Body of pancreas (tissue), 4 donors: ENCODE measurements at places on chromosomes 6 and 20.

DNA sequence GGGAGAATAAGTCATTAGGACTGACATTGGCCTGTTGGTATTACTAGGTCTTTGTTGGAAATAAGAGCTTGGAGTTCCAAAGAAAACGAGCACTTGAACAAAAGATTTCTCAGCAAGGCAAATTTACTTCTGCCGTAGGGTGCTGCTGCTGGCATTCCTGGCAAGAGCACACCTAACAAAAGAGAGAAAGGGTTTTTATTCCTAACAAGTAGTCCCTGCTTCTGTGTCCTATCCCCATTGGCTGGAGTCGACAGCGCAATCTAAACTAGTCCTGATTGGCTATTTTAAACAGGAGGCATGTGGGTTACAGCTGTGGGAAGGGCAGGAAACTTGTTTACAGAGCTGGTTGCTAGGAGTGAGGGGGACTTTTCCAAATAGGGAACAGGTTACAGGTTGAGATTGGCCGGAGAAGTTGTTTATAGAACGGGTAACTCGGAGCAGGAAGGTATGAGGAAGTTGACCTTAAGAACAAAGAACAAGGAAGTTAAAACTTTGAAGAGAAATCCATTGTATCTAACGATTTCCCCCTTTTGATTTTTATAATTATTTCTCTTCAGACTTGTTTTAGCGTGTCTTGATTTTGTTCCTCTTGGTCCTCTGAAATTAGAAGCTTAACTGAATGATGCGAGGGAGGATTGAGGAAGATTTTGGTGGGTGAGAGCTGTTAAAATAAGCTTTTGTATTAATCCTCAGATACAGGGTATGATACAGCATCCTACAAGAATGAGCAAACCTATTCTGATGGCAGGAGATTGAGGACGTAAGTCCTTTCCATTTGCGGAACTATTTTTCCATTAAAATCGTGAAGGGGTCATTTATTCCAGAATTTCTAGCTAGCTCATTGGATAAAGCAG is 3.4 kb upstream of the ZNFX1 start:
- no peak overlapping the region for H3K27ac ChIP-seq
- H3K4me3 ChIP-seq: no peak overlapping the region
- peaks cover 36% of the 10 kb centered on the region for H3K36me3 ChIP-seq
- no peaks in the 10 kb centered on the region for H3K27me3 ChIP-seq

DNA sequence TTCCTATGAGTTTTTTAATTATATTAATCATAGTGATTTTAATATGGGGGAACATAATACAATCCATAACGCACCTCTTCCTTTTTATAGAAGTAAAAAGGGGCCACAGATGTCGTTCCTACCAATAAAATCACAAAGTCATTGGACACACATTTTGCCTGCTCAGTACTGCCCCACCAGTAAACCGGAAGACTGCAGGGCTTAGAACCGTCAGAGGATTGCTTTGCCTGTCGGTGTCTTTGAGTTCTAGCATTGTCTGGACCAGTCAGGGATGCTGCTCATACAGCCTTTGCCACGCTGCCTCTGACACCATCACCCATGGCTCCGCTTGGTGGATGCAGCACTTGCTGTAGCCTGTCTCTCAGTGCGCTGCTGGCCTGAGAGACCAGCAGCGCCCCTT is 853.6 kb downstream of the C6orf118 start:
- no peak overlapping the region for H3K27ac ChIP-seq
- H3K4me3 ChIP-seq: no peak overlapping the region
- no peaks in the 10 kb centered on the region for H3K4me1 ChIP-seq
- H3K36me3 ChIP-seq: no peaks in the 10 kb centered on the region
- no peak for DNase-seq
- no peaks in the 10 kb centered on the region for H3K27me3 ChIP-seq

- H3K4me1 ChIP-seq: no peaks in the 10 kb centered on the region
- no peak overlapping the region for H3K27ac ChIP-seq
- H3K4me3 ChIP-seq: no peak overlapping the region
- H3K36me3 ChIP-seq: no peaks in the 10 kb centered on the region
- DNase-seq: no peak
- no peaks in the 10 kb centered on the region for H3K27me3 ChIP-seq
Observed at GRCh38 chr6:82555801-82556200, 192.2 kb downstream of the TPBG start.

GRCh38 chr6:168951217-168951616 is 302.4 kb downstream of the THBS2 start:
- H3K36me3 ChIP-seq: no peaks in the 10 kb centered on the region
- no peaks in the 10 kb centered on the region for H3K4me1 ChIP-seq
- H3K4me3 ChIP-seq: no peak overlapping the region
- no peak overlapping the region for H3K27ac ChIP-seq
- DNase-seq: no peak

GRCh38 chr6:31352683-31353383 is 4.1 kb downstream of the HLA-B start:
- DNase-seq: no peak
- H3K36me3 ChIP-seq: no peaks in the 10 kb centered on the region
- H3K27ac ChIP-seq: no peak overlapping the region

DNA sequence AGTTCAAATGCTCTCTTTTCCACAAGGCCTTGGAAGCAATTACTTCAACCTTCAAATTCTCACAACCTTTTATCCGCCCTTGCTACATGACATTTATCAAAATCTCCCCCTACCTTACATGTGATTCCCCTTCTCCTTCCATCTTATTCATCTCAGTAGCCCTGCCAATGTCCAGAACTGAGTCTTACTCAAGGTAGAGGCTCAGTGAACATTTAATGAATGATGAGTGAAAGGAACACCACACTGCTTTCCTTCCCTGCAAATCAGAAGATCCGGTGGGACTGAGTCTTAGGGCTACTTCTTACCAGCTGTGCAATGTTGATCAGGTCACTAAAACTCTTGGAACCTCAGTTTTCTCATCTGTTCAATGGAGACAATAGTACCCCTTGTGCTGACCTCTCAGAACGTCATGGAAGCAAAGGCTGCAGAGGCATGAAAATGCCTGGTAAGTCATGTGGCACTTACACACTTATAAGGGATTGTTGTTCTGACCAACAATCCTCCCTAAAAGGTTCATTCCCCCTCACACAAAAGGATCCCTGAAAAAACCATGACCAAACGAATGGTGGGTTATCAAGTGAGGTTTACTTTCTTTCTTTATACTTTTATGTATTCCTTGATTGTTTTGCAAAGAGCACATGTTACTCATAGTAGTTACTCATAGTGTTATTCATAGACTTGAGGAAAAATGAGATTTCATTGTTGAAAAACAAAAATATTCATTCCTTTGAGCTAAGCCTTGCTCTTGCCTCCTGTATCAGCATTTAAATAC is 6.5 kb downstream of the MDGA1 start:
- H3K27ac ChIP-seq: no peak overlapping the region
- peaks cover 8% of the 10 kb centered on the region for H3K27me3 ChIP-seq
- H3K4me3 ChIP-seq: no peak overlapping the region
- DNase-seq: no peak

GRCh38 chr20:39676857-39677391 is 714.8 kb downstream of the DHX35 start:
- H3K4me3 ChIP-seq: no peak overlapping the region
- DNase-seq: peak; percentile 34
- H3K27me3 ChIP-seq: no peaks in the 10 kb centered on the region
- no peaks in the 10 kb centered on the region for H3K4me1 ChIP-seq
- no peaks in the 10 kb centered on the region for H3K36me3 ChIP-seq
- H3K27ac ChIP-seq: no peak overlapping the region

DNA sequence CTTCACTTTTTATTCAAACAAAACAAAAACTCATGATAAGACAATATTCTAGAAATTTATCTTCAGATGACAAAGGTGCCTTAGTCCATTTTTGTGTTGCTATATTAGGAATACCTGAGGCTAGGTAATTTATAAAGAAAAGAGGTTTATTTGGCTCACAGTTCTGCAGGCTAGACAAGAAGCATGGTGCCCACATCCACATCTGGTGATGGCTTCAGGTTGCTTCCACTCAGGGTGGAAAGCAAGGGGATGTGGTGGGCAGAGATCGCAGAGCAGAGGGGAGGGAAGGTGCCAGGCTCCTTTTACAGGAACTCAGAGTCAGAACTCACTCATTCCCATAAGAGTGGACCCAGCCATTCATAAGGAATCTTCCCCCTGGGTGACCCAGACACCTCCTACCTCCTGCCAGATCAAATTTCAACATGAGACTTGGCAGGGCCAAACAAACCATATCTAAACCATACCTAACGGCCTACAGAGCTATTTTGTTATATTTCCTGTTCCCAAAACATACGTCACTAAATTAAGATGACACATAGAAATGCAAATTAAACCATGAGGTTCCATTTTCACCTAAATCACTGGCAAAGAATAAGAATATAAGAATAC is 26.4 kb downstream of the ABHD12 start:
- no peak overlapping the region for H3K4me3 ChIP-seq
- peak; percentile 20 for DNase-seq
- peaks cover 57% of the 10 kb centered on the region for H3K4me1 ChIP-seq
- no peaks in the 10 kb centered on the region for H3K36me3 ChIP-seq
- H3K27me3 ChIP-seq: no peaks in the 10 kb centered on the region

- H3K4me1 ChIP-seq: peaks cover 9% of the 10 kb centered on the region
- no peak for DNase-seq
- H3K4me3 ChIP-seq: no peak overlapping the region
- H3K27me3 ChIP-seq: no peaks in the 10 kb centered on the region
- H3K27ac ChIP-seq: no peak overlapping the region
Observed at GRCh38 chr6:78611886-78612480, 255.4 kb upstream of the IRAK1BP1 start.

- no peak for DNase-seq
- H3K4me3 ChIP-seq: no peak overlapping the region
- H3K27ac ChIP-seq: no peak overlapping the region
- no peaks in the 10 kb centered on the region for H3K36me3 ChIP-seq
- H3K27me3 ChIP-seq: no peaks in the 10 kb centered on the region
Observed at GRCh38 chr6:6588924-6589709, 597 bp downstream of the LY86 start.

GRCh38 chr6:150069706-150070105 is 785 bp upstream of the ULBP3 start:
- peaks cover 9% of the 10 kb centered on the region for H3K4me1 ChIP-seq
- no peaks in the 10 kb centered on the region for H3K36me3 ChIP-seq
- no peaks in the 10 kb centered on the region for H3K27me3 ChIP-seq
- DNase-seq: peak; percentile 78

DNA sequence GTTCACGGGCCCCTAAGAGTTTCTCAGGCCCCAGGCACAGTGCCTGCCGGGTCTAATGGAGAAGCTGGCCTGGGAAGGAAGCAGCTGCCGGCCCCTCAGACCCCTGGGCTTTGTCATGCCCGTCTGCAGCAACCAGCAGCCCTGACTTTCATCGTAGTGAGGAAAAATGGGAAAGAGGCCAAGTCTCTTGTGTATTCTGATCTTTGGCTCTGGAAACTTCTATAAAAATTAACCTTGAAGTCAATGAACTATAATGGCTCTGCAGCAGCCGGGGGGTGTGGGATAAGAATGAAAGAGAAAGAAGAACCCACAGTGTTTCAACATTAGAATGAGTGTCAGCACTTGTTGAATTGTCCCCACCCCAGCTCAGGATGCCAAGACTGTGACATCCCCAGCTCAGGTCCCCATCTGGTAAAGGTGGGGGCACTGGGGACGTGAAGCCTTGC is 12.9 kb downstream of the TGM2 start:
- peak; percentile 77 for DNase-seq
- H3K4me3 ChIP-seq: no peak overlapping the region
- peaks cover 26% of the 10 kb centered on the region for H3K4me1 ChIP-seq
- H3K27ac ChIP-seq: peak overlapping the region; percentile 62
- no peaks in the 10 kb centered on the region for H3K27me3 ChIP-seq
